Ecto neural progenitor cell (in vitro differentiated cells): ENCODE measurements at places on chromosomes 2 and 18.
A peak's percentile ranks its signal among the peaks of the same experiment; 100 is the strongest.

- DNase-seq = no peak
These were observed 6.0 kb downstream of the RAB11FIP5 start for GRCh38 chr2:73106791-73107190.

GRCh38 chr2:233996000-233996399 lies 54.5 kb upstream of the SPP2 start:
- no peak for DNase-seq

DNA sequence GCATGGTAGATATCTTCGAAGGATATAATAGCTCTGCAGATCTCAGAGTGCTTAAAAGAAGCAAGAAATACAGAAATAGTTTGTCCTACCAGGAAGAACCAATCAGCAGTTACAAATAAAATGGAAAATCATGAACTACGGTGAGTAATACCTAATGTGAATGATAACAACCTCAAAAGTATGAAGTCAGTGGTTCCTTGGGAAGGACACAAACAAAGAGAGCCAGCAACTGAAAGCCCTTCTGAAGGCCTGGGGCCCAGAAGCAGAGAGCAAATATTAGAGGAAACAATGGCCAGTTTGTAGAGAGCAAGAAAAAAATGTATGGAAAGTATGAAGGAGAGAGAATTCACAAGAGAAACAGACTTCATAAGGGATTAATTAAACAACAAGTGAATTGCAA lies 226.8 kb upstream of the CHST9 start:
- no peak for DNase-seq

GRCh38 chr18:45837283-45838070 lies 12.0 kb downstream of the SIGLEC15 start:
- peak; percentile 81 for DNase-seq

DNA sequence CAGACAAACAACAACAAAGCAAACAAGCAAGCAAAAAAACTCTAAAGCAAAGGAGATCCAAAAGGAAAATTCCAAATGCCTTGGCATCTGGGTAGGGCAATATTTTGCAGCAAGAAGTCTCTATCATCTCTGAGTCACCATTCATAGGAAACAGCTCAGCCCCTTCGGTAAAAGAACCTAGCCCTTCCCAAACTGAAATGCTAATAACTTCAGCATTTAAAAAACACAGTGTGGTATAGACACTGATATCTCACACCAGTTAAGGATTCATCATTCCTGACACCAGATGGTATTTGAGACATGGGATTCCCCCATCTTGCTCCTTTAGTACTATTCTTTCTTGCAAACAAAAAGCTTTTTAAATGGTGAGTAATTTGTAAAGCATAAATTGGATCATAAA lies 491.8 kb downstream of the TXNL1 start:
- no peak for DNase-seq

GRCh38 chr18:50277942-50278341 lies 3.4 kb downstream of the MBD1 start:
- no peak for DNase-seq

DNA sequence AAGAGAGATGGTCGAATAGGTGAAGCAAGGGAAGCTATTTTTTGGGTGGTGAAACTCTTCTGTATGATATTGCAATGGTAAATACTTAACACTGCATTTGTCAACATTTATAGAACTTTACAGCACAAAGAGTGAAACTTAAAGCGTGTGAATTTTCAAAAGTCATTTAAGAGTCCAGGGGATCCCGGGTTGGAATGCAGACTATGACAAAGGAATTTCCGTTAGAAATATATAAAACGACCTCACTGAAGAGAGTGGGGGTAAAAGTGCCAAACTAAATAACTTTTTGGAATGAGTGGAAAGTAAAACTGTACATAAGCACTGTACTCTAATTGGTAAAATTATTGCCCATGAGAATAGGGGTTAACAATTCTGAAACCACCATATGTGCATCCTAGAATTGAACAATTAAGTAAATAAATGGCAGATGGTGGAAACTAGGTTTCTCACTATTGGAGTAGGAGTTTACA lies 191.0 kb upstream of the FN1 start:
- no peak for DNase-seq

GRCh38 chr2:215436705-215437565 lies 1.1 kb upstream of the FN1 start:
- peak; percentile 62 for DNase-seq

DNA sequence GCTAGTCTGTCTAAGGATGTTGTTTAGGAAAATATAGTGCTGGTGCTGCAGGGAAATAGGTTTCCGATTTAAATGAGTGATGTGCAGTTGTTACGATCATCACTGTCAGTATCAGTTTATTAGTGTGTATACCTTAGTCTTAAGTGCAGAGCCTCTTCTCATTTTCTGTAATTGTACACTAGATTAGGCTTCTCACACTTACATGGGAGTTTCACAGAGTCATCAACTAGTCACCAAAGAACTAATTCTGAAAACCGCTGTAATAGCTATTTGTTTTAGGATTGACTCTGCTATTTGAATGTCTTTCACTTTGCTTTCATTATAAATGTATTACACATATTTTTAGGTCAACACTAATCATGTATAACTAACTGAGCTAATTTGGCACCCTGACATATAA lies 99.8 kb upstream of the ZEB2 start:
- no peak for DNase-seq

DNA sequence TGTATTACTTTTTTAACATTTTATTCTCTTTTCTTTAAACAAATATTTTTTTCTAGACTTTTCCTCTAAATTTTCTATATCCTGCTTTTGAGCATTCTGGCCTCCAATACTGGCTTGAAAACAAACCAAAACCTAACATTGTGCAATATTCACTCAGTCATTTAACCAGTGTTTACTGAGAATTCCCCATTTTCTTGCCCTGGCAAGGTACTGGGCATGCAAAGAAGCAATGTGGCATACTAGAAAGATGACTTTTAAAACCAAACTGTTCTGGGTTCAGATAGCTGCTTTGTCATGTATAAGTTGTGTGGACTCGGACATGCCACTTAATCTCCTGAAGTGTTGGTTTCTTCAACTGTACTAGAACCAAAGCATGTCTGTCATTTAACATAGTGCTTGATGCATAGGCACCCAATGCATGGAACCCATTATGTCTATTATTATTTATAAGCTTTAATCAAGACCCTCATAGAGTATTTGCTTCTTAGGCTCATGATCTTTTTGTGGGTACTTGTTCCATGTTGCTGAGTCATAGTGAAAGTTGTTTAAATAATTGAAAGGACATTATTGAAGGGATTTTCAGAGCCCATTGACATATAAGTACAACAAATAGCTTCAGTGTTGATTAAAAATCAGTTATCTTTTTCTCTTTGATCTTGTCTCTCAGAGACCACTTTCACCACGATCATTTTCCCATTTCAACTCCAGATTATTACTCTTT lies 185.4 kb upstream of the OSR1 start:
- no peak for DNase-seq

- no peak for DNase-seq
These were observed 4.6 kb upstream of the MLPH start for GRCh38 chr2:237482485-237482884.

GRCh38 chr18:76928179-76928868 lies 106.0 kb downstream of the ZNF236 start:
- DNase-seq = no peak

DNA sequence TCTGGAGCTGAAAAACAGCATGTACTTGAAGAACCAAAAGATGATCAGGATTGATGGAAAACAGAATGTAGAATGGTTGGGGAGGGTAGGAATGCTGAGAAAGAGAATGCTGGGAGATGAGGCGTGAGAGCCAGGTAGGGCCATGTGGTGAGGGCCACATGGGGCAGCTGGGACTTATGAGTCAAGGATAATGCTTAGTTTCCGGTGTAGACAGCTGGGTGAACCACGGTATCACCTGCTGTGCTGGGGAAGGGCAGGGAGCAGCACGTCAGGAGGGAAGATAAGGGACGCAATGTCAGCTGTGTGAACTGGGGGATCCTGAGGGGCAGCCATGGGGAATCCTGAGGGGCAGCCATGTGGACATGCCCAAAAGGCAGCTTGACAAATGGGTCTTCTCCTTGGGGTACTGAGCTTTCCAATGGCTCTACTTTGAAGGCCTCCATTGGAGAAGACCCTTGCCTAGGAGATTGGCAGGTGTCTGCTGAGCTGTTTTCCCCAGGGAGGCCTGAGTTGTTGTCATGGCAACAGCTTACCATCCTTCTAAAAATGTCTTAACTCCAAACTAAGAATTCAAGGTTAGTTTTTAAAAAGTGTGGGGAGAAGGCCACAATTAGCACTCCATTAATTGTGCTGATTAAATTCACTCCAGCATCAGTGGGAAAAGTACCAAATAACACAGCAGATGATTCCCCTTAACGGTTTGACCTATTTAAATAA lies 51.1 kb downstream of the MTHFD2 start:
- DNase-seq = no peak

- no peak for DNase-seq
These were observed at the start of gene ZAP70 for GRCh38 chr2:97713296-97714083. Gene ZAP70 (plus strand): TSS chr2:97713576. CDS start chr2:97724037, 10,461 bp downstream.

DNA sequence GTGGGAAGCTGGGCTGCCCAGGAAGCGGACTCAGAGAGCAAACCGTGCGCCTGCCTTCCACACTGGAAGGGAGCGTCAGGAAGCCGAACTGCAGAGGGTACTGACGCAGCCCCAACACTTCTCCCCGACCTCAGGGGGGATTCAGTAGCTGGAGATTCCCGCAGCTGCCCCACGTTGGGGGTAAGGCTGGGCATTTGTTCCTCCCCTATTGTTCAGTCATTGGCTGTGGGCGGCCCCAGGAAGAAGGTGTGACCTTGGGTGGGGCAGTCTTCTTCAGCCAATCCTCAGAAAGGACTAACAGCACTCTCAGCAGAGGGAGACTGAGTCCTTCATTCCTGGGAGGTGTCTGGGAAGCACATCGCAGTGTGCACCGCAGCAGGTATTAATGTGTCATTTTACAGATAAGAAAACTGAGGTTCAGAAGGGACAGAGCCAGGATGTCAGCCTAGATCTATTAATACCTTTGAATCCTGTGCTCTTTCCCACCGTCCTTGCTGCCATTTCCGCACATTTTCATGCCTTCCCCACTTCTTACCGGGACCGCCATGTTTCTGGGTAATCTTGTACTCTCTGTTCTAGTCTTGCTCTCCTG lies 12.1 kb upstream of the C18orf32 start:
- DNase-seq = no peak

DNA sequence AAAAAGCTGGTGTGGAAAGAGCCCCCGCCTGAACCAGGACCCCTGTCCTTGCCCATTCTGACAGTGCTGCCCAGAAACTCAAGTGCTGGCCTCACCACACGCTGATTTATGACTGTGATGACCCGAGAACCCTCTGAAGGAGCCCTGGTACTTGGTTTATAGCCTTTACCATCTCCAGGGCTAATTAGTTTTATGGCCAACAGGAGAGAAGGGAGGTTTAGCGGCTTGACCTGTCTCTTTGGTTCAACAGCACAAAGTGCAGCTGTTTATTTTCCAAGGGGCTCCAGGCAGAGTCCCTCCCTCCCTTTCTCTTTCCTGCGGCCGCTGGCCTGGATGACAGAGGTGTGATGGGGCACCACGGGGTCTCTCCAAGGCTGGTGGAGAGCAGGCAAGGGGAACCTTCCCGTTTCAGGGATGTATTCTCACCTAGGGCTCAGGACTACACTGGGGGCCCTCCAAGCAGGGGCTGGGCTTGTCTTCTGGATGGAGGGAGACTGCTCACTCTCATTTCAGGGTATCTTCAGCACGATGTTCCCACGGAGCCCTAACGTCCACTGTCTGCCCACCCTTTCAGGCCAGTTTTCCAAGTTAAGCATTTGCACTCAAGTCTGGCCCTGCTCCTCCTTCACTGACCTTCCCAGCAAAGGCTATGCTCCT lies 174.2 kb upstream of the GLI2 start:
- DNase-seq = no peak

- no peak for DNase-seq
These were observed 18.6 kb downstream of the ARL4C start for GRCh38 chr2:234478121-234478858.

DNA sequence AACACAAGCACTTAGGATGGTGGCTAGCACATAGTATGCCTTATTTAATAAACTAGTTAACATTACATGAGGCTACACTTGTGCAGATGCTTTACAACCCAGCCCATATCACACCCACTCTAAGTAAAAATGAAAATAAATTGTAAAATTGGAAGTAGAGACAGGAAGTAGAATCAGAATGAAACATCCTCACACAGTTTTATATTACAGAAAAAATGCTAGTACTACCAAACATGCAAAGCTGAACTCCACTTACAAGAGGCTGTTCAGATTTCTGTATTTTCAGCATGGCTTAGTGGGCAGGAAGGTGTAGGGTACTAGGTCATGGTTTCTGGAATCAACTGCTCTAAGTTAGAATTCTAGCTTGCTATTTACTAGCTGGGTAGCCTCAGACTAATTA lies 18.2 kb upstream of the CRIM1 start:
- DNase-seq = no peak

DNA sequence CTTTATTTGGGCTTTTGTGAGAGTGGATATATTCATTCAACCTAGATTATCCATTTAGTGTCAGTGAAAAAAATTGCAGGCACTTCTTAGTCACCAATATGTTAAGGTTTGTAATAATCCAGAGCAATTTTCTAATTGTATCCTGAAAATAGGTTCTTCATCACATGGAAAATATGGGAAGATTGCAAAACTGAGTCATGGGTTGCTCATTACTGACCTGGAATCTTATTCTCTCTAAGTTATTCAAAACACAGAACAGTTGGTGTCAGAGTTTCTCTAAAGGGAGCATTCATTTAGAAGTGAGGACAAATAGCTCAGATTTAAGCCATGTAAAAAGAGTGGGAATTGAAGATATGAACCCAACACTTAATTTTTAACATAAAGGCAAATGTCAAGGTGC lies 181.3 kb downstream of the IKZF2 start:
- no peak for DNase-seq

DNA sequence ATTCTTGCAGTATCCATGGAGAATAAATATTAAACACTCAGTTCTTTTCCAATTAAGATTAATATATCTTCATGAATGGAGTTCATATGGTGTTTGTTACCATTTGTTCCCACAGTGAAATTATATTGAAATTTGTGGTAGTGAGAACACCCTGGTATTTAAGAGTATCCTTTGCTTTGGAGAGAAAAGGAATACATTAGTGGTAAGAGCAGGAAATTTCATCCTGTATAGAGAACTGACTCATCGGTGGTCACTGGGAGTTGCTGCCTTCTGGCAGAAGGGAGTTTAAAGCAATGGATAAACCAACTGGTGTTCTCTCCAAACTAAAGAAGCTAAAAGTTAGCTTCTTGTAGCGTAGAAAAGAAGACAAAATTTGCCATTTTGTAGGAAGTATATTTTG lies 107.3 kb downstream of the MYO1B start:
- DNase-seq = no peak

DNA sequence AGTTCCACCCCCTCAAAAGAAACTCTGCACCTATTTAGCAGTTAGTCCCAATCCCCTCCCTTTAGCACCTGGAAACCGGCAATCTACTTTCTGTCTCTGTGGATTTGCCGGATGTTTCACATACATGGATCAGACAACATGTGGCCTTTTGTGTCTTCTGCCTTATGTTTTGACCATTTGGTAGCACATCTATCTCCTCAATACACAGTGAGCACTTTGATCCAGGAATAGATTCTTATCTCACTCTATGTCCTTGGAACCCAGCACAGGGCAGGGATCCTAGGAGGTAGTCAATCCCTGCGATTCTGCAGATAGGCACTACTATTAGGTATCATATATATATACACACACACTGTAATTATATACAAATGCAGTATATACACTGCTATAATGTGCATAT lies 3.8 kb upstream of the OTOF start:
- no peak for DNase-seq
